ENCODE measurements at places on chromosomes 11 and 22.

- no peak for DNase-seq
Observed at GRCh38 chr11:20259506-20259905, 99.2 kb upstream of the DBX1 start.

GRCh38 chr22:36725366-36726006 is 21.9 kb upstream of the CACNG2 start:
- no peak for DNase-seq

GRCh38 chr11:43872995-43873394 is 7.6 kb upstream of the ALKBH3 start:
- DNase-seq = no peak

GRCh38 chr11:10541561-10541930 is 559 bp upstream of the RNF141 start:
- DNase-seq = no peak

- peak; percentile 91 for DNase-seq
Observed at GRCh38 chr11:126415669-126416420, 60.4 kb downstream of the ST3GAL4 start.

DNA sequence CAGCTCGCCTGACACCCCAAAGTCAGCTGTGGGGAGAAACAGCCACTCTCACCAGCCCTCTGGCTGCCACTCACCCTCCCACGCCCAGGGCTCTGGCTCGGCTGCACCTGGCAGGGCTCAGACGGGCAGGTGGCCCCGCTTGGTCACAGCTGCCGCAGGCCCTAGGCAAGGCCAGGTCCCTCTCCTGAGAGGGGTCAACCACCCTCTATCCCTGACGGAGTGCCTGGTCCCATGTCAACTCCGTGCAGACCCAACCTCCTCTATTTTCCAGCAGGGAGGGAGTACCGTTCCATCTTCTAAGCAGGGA is 1.9 kb downstream of the MAP4K2 start:
- no peak for DNase-seq

DNA sequence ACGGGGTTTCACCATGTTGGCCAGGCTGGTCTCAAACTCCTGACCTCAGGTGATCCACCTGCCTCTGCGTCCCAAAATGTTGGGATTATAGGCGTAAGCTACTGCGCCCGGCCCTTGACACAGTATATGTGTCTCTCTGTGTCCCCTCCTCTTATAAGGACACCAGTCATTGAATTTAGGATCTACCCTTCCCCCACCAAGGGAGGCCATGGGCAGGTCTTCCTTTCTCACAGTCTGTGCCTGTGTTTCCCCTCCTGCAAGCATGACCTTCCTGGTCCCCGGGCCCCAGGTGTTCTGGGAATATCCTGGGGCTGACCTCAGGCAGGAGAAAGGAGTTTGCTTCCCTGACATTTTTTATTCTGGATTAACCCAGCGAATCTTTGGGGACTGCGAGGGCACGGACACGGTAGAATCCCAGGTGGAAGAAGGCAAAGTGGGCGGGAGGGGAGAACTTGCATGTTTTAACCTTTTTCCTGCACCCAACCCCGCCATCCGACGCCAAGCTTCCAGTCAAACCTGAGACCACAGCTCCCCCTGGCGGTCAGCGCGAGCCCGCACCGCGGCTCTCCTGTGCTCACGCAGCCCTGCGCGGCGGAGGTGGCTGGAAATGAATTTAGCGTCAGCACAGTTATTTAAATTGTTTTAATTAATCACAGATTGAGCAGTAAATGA is 42.1 kb upstream of the ISX start:
- DNase-seq = peak; percentile 81

GRCh38 chr22:29691636-29692326 is 28.0 kb upstream of the CABP7 start:
- no peak for DNase-seq

- no peak for DNase-seq
Observed at GRCh38 chr11:130675917-130676316, 227.5 kb downstream of the ADAMTS15 start.

GRCh38 chr11:34570584-34570983 is 50.3 kb upstream of the EHF start:
- DNase-seq = no peak

DNA sequence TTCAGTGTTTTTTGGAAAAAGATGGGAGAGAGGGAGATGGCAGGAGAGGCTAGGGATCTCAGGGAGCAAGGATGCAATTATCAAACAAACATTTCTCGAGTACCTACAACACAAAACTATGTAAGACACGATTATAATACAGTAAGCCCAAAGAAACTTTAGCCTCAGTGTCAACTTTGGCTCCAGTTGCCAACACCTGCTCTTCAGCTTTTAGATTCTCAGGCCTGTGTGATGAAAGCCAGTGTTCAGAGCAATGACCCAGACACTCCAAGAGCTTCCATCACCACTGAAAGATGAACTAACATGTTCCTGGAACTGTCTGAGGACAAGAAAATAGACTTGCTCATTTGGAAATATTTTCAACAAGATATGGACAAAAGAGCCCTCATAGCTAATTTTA is 31.4 kb upstream of the CEP295 start:
- no peak for DNase-seq

DNA sequence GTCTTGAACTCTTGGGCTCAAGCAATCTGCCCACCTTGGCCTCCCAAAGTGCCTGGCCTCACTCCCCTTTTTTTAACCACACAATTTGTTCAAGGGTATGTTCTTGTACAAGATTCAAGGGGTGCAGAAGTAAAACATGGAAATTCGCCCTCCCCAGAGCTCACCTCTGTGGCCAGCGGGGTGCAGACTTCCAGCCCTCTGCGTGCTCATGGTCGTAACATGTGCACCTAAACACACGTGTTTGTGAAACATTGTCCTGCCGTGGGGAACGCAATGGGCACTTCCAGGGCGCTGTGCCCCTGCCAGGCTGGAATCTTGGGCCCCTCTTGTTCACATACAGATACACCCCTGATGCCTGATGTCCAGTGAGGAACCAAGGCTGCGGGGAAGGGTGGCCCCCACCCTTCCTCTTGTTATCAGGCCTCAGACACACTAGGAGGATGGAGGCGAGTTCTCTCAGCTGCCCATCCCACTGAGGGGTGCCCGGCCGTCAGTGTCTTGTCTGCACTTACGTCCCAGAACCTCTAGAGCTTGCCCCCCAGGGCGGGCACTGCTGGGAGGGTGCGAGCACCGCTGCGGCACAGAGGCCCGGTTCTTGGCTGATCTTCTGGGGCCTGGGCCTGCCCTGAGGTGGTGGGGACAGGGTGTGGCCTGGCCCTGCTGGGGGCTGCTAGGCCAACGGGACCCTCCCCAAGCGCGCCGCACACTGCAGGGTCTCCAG is 4.1 kb upstream of the EPS8L2 start:
- no peak for DNase-seq

DNA sequence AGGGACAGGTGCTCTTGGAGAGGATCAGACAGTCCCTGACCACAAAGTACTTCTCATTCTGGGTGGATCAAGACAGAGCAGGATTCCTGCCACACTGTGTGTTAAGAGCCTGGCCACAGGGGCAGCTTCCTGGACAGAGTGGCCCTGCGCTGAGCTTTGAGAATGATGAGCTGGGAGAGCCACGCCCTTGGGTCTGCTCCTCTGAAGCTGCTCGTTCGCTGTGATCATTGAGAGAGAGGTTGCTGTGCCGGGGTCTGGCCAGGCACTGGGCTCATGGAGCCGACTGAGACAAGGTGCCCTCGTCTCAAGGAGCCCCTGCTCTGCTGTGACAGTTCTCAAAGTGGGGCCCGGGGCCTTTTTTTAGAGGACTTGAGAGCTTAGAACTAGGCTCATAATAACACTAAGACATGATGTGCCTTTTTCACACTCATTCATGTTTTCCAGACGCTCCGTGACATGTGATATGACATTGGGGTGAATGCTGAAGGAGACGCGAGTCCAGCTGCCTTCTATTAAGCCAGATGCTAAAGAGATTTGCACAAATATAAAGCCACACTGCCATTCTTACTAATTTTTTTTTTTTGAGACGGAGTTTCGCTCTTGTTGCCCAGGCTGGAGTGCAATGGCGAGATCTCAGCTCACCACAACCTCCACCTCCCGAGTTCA is 1.6 kb upstream of the MFRP start:
- DNase-seq = no peak

GRCh38 chr11:38543986-38544385 is 1946.0 kb upstream of the RAG2 start:
- DNase-seq = no peak

DNA sequence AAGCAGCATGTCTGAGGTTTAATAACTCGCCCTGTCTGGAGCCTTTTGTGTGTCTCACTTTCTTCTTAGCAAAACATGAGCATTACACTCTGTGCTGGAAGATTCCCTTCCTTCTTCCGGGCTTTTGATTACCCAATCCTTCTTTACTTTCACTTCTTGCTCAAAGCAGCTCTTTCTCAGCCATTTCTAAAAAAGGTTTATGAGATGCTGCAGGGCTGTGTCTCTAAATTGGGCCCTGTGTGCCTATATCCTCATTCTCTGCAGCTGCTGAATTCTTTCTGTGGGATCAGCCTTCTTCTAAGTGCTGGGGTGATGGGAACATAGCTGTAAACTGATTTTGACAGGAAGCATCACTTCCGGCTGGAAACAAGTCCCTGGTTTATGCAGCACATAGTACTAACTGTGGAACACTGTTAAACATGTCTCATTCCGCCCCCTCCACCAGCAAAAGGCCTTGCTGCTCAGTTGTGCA is 71.8 kb downstream of the PIWIL4 start:
- DNase-seq = no peak

GRCh38 chr11:111443640-111444039 is 64.6 kb upstream of the POU2AF1 start:
- no peak for DNase-seq

GRCh38 chr11:69529001-69529400 is 47.5 kb downstream of the LINC01488 start:
- DNase-seq = no peak

GRCh38 chr22:50062509-50063135 is 4.5 kb upstream of the TTLL8 start:
- DNase-seq = peak; percentile 41

GRCh38 chr11:75982309-75982708 is 167.3 kb downstream of the UVRAG start:
- no peak for DNase-seq

GRCh38 chr11:57641011-57641807 is 8.5 kb downstream of the YPEL4 start:
- peak; percentile 57 for DNase-seq

GRCh38 chr22:43439368-43440103 is 27.7 kb downstream of the MPPED1 start:
- DNase-seq = no peak

DNA sequence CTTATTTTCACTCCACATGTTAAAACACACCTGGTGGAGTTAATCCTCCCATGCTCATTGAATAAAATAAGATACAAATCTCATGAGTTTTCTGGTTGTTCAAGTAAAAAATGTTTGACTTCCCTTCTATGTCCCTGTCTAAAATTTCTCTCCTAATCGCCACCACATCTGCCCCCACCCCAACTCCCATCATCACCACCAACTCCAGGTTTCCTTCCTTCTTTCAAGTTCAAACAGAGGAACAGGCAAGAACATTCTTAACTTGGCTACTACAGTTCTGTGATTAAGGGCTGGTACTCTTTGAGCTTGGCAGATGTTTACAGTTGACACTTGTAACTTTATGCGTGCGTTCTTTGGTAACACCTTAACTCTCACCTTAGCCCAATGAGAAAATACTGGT is 9.1 kb upstream of the PSMA1 start:
- no peak for DNase-seq

- DNase-seq = no peak
Observed at GRCh38 chr22:22395245-22395644, 113.3 kb downstream of the ZNF280B start.

- no peak for DNase-seq
Observed at GRCh38 chr11:115122274-115122673, 381.9 kb downstream of the CADM1 start.

DNA sequence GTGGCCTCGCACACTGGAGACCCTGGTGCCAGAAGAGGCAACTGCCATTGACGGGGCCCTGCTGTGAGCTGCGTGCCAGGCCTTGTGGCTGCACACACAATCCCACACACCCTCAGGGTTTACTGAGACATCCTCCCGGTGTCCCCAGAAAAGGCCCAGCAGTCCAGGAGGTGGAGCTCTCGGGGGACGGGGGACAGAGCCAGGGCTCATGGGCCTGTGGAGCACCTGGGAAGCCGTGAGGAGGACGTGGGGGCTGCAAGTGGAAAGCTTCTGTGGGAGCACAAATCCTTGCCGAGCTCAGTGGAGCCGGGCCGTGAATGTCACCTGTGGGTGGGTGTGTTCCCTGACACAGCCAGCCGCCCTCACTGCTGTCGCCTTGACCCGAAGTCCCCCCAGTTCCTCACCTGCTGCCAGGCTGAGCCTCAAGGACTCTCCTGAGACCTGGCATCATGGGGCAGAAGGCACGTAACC is 609.7 kb downstream of the TBC1D22A start:
- no peak for DNase-seq

DNA sequence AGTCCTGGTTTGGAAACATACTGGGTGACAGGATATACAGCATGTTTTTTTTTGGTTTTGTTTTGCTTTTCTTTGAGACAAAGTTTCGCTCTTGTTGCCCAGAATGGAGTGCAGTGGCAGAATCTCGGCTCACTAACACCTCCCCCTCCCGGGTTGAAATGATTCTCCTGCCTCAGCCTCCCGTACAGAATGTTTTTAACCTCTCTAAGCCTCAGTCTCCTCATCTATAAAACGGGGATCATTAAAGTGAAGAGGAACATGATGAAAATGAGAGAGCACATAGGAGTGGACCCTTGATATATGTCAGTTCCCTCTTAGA is 28.1 kb upstream of the SCARF2 start:
- DNase-seq = no peak

- no peak for DNase-seq
Observed at GRCh38 chr11:124842305-124842704, 22.9 kb upstream of the ROBO3 start.

DNA sequence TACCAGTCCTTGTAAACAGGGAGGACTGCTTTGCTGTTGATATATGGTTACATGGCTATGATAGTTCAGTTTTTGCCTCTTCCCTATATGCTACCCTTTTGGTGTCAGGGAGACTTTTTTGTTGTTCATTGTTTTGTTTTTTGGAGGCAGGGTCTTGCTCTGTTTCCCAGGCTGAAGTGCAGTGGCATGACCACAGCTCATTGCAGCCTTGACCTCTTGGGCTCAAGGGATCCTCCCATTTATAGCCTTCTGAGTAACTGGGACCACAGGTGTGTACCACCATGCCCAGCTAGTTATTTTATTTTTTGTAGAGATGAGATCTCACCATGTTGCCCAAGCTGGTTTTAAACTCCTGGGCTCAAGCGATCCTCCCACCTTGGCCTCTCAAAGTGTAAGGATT is 38.6 kb upstream of the SPTBN2 start:
- no peak for DNase-seq

DNA sequence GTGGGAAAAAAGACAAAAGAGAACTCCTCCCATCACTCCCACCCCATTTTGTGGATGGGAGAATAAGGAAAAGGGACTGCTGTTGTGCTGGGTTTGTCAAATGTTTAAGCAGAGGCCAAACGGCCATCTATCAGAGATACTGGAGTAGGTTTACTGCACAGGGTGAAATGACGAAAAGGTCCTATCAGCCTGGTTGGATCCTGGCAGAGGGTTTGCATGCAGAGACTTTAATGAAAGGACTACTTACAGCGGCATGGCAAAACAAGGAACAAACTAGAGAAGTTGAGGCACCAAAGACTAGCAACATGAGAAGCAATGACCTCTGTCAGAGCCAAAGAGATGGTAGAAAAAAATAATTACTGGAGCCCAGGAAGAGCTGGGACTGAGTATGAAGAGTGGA is 32.2 kb upstream of the HEPHL1 start:
- no peak for DNase-seq

All from right cardiac atrium (tissue), 5 donors.